ENCODE measurements at places on chromosomes 7 and 10. TPM values are rescaled to one million over a fixed set of nuclear protein-coding genes. Genes with fewer than 3 reads are reported as not detected.
A peak's percentile ranks its signal among the peaks of the same experiment; 100 is the strongest.

- no peak overlapping the region for H3K27ac ChIP-seq
- H3K27me3 ChIP-seq = no peaks in the 10 kb centered on the region
- no peak for DNase-seq
- no peak overlapping the region for H3K4me3 ChIP-seq
- no peaks in the 10 kb centered on the region for H3K4me1 ChIP-seq
Observed at GRCh38 chr7:128427289-128427891, 17.6 kb upstream of the IMPDH1 start.

- H3K27ac ChIP-seq = no peak overlapping the region
- H3K4me1 ChIP-seq = no peaks in the 10 kb centered on the region
- H3K27me3 ChIP-seq = no peaks in the 10 kb centered on the region
- no peak for DNase-seq
Observed at GRCh38 chr7:44338600-44338999, 13.2 kb upstream of the CAMK2B start.

GRCh38 chr7:159040912-159041711 is 103.6 kb downstream of the VIPR2 start:
- no peak overlapping the region for H3K4me3 ChIP-seq
- H3K27ac ChIP-seq = no peak overlapping the region
- no peaks in the 10 kb centered on the region for H3K27me3 ChIP-seq
- no peak for DNase-seq
- H3K36me3 ChIP-seq = no peaks in the 10 kb centered on the region
- no peaks in the 10 kb centered on the region for H3K4me1 ChIP-seq

GRCh38 chr10:70490142-70490541 is 11.6 kb downstream of the PALD1 start:
- no peaks in the 10 kb centered on the region for H3K36me3 ChIP-seq
- no peak for DNase-seq
- H3K27ac ChIP-seq = no peak overlapping the region
- H3K4me1 ChIP-seq = peaks cover 31% of the 10 kb centered on the region
- H3K27me3 ChIP-seq = no peaks in the 10 kb centered on the region
- H3K4me3 ChIP-seq = no peak overlapping the region

DNA sequence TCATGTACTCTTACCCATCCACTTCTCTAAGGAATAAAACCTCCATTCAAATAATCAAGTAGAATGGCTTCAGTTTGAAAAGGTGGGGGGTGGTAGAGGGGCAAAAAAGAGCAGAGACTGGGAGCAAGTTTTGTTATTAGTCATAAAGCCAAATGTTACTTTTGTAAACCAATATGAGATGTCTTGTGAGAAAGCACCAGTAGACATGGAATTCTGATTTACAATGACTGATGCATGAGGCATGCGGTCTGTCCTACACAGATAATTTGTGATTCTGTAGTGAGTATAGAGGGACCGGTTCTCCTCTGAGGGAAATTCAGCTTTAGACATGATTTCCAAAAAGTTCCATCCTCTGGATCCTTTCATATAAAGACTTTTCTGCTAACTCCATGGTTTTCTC is 12.9 kb upstream of the ABCA13 start:
- no peaks in the 10 kb centered on the region for H3K4me1 ChIP-seq
- H3K27ac ChIP-seq = no peak overlapping the region
- no peak for DNase-seq
- no peak overlapping the region for H3K4me3 ChIP-seq
- no peaks in the 10 kb centered on the region for H3K27me3 ChIP-seq
- H3K36me3 ChIP-seq = no peaks in the 10 kb centered on the region

- no peak overlapping the region for H3K27ac ChIP-seq
- no peak overlapping the region for H3K4me3 ChIP-seq
- DNase-seq = no peak
Observed at GRCh38 chr10:88499569-88500470, 83.3 kb downstream of the RNLS start.

DNA sequence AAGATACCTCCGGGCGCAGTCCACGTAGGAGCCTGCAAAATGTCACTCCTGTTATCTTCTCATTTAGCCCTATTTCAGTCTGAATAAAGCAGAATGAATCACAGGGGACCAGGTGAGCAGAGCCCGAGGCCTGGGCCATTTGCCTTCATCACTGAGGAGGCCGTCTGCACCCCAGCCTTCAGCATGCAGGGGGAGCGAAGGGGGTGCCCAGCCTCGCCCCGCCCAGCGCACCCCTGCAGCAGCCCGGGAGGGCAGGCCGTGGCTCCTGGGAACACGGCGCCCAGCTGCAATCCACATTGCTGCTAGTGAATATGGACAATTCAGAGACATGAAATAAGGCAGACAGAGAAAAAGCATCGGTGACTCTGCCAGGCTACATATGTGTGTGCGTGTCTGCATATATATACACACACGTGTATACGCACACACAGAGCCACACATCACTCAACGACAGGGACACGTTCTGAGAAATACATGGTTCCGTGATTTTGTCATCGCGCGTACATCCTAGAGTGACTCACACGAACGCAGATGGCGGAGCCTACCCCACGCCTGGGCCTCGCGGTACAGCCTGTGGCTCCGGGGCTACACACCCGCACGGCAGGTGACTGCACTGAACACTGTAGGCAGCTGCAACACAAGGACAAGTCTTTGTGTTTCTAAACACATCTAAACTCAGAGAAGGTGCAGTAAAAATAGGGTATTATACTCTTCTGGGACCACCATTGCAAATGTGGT is 15.2 kb upstream of the ELFN1 start:
- H3K27me3 ChIP-seq = peaks cover 72% of the 10 kb centered on the region
- no peak for DNase-seq
- H3K36me3 ChIP-seq = no peaks in the 10 kb centered on the region
- H3K4me3 ChIP-seq = no peak overlapping the region
- H3K27ac ChIP-seq = no peak overlapping the region

- H3K27me3 ChIP-seq = no peaks in the 10 kb centered on the region
- H3K4me3 ChIP-seq = no peak overlapping the region
- peak overlapping the region; percentile 23 for H3K27ac ChIP-seq
- no peak for DNase-seq
Observed at GRCh38 chr7:20201380-20201779, 15.8 kb downstream of the MACC1 start.

DNA sequence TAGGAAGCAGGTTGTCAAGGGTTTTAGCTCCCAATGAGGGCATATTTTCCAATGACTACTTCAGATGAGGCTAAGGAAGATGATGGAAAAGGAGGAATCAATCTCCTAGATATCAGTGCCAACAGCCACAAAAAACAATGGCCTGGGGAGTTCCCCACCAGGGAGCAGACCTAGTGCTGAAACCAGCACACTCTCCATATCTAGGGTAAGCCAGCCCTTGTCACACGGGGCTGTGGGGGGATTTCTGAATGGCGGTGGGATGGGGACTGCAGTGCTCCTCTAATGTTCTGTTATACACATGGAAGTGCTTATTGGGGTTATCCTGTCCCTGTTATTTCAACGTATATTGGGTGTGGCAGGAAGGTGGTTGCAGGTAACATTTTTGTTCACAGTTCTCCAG is 18.5 kb downstream of the EPC1 start:
- no peak overlapping the region for H3K4me3 ChIP-seq
- H3K4me1 ChIP-seq = peaks cover 5% of the 10 kb centered on the region
- no peaks in the 10 kb centered on the region for H3K36me3 ChIP-seq
- no peaks in the 10 kb centered on the region for H3K27me3 ChIP-seq
- H3K27ac ChIP-seq = no peak overlapping the region
- no peak for DNase-seq

DNA sequence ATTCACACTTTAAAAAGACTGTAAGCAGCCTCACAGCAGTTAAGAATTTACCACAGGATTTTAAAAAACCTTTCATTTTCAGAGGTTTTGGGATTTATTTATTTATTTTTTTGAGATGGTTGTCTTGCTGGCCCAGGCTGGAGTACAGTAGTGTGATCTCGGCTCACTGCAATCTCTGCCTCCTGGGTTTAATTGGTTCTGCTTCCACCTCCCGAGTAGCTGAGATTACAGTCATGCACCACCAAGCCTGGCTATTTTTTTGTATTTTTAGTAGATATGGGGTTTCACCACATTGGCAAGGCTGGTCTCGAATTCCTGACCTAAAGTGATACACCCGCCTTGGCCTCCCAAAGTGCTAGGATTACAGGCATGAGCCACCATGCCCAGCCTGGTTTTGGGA is 19.1 kb downstream of the MINDY4 start:
- no peak overlapping the region for H3K4me3 ChIP-seq
- H3K36me3 ChIP-seq = peaks cover 43% of the 10 kb centered on the region
- DNase-seq = no peak
- no peak overlapping the region for H3K27ac ChIP-seq
- no peaks in the 10 kb centered on the region for H3K27me3 ChIP-seq
- H3K4me1 ChIP-seq = no peaks in the 10 kb centered on the region

DNA sequence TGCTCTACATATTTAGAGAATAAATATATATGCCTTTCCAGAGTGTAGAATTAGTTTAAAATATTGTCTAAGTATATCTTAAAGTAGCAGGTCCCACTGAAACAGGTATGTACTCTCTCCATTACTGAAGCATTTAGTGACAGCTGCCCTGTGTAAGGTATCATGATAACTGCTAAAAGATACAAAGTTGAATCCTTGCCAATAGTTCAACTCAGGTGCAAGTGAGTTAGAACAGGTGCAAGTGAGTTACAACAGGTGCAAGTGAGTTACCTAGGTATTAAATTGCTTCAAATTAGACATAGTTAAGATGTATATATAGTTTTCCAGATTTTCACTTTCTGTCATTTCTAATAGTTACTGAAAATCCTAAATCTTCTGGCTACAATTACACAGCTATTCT is 119.1 kb downstream of the CNOT4 start:
- H3K4me3 ChIP-seq = no peak overlapping the region
- no peak overlapping the region for H3K27ac ChIP-seq
- H3K27me3 ChIP-seq = no peaks in the 10 kb centered on the region
- DNase-seq = no peak

GRCh38 chr7:128381161-128381821 is 19.8 kb upstream of the PRRT4 start:
- DNase-seq = no peak
- peak overlapping the region; percentile 79 for H3K27ac ChIP-seq
- no peaks in the 10 kb centered on the region for H3K36me3 ChIP-seq
- no peaks in the 10 kb centered on the region for H3K27me3 ChIP-seq

- H3K4me3 ChIP-seq = no peak overlapping the region
- H3K27me3 ChIP-seq = no peaks in the 10 kb centered on the region
- H3K4me1 ChIP-seq = no peaks in the 10 kb centered on the region
- no peaks in the 10 kb centered on the region for H3K36me3 ChIP-seq
- no peak for DNase-seq
Observed at GRCh38 chr10:97796651-97797050, 24.9 kb upstream of the SFRP5 start.

GRCh38 chr10:73998929-73999691 is 1.2 kb downstream of the VCL start:
- H3K4me3 ChIP-seq = peak overlapping the region; percentile 90
- H3K27me3 ChIP-seq = no peaks in the 10 kb centered on the region
- no peak for DNase-seq
- peak overlapping the region; percentile 94 for H3K27ac ChIP-seq

DNA sequence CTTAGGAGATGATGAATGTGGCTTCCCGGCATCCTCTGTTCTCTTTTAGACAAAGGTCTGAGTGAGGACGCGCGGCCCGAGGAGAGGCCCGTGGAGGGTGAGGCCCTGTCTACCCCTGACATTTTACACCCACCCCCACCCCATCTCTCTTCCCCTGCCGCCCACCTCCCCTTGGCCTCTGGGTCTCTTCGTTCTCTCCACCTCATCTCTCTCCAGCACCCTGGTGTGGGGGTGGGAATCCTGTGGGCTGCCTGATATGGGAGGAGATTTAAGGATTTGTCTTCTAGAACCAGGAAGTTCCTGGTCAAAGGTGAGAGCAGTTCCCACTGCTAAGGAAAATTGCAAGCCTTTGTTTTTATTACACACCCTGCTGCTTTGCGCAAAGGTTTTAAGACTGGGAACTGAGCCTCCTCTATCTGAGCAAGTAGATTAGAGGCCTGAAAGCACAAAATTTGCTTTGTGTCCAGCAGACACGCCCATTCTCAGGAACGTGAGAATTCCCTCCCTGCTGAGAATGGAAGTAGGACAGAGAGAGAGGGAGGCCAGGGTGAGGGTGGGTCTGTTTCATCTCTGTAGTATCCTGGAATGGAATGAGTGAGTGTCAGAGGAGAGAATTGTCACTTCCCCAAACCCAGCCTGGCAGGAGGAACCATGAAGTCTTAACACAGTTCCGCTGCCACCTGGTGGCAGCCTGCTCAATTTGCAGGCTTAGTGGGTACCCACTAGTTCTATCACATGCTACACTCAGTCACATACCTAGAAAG is 91.2 kb downstream of the GTF2IRD1 start:
- peak overlapping the region; percentile 61 for H3K27ac ChIP-seq
- H3K27me3 ChIP-seq = no peaks in the 10 kb centered on the region
- no peak overlapping the region for H3K4me3 ChIP-seq
- no peak for DNase-seq
- H3K36me3 ChIP-seq = peaks cover 5% of the 10 kb centered on the region

DNA sequence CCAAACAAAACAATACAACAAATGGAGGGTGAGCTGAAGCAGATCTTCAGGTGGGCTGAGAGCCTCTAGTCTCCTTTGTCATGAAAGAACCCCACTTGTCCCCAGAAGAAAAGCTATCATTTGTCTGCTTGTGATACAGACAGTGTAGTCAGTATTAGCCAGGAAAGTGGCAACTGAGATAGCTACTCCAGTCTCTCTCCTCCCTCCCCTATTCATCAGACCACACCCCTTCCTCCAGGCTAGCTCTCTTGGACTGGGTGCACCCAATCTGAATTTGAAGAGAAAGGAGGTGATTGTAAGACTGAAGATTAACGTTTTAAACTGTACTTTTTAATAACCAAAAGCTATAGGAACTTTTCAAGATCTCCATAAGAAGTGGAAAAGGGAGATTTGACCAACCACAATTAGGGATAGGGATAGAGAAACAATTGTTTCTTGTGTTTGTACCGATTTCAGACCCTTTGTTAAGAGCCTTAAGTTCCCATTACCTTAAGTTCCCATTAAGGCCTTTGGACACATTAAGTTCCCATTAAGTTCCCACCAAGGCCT is 14.1 kb downstream of the BMPR1A start:
- peaks cover 7% of the 10 kb centered on the region for H3K4me1 ChIP-seq
- no peak for DNase-seq
- H3K27me3 ChIP-seq = no peaks in the 10 kb centered on the region
- H3K27ac ChIP-seq = no peak overlapping the region
- no peak overlapping the region for H3K4me3 ChIP-seq

DNA sequence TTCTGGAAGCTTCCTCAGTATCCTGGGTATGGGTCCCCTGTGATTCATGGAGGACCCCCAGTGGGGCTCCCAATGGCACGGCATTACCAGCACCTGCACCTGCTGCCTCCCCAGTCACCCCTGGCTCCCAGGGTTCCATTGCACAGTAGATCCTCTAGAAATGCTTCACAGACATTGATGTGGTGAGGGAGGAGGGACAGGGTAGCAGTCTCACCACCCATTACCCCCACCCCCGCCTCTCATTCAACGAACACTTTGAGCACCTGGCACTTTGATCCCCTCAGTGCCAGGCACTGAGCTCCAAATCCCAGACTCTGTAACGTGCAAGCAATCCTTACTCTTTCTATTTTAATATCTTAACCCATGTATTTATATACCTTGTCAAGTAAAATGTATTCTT is 26.8 kb upstream of the PSAP start:
- H3K4me3 ChIP-seq = no peak overlapping the region
- no peak for DNase-seq
- no peaks in the 10 kb centered on the region for H3K36me3 ChIP-seq

Gene AGBL3
- total RNA-seq = 0.72 TPM

Gene PITX3
- total RNA-seq = not detected

Gene CCDC201
- not detected for total RNA-seq

Gene ASIC3
- not detected for total RNA-seq

Gene PODXL
- total RNA-seq = 22.3 TPM

Gene EIF3B
- 127 TPM for total RNA-seq

Gene NEUROD6
- total RNA-seq = not detected

Gene C10orf88
- total RNA-seq = 7.6 TPM

Gene AVPI1
- total RNA-seq = 20.0 TPM

Gene ZNF804B
- total RNA-seq = not detected

Gene PTPN20
- 1.8 TPM for total RNA-seq

Gene CISD1
- 11.0 TPM for total RNA-seq

Gene C10orf53
- not detected for total RNA-seq
